ENCODE measurements at places on chromosomes 4 and X.

GRCh38 chr4:155582971-155583437 lies 83.6 kb upstream of the GUCY1A1 start:
- no peak for DNase-seq

GRCh38 chrX:43357741-43358140 lies 298.4 kb upstream of the MAOA start:
- no peak for DNase-seq

DNA sequence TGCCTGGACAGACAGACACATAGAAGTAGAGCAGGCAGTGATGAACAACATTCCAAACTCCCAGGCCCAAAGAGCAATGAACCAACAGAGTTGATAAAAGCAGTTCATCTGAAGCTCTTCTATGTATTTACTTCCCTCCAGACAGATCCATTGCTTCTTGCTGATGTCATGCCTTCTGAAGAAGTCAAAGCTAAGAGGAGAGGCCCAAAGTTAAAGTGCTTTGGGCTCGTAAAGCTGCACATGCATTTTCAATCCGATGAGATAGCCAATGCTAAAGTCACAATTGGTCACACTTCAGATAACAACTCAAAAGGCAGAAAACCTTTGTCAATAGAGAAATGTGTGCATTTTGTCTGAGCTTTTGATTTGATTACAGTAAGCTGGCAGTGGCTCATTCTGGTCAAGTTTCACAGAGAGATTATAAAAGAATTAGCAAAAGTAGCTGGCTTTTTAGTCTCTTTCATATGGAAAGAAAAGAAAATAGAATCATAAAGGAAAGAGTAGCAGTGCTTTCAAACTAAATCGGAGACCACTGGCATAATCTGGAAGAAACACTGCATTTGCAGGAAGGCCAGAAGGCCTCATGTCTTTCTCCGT lies 82.0 kb downstream of the GPC4 start:
- no peak for DNase-seq

GRCh38 chr4:56048383-56048701 lies 99.6 kb downstream of the CEP135 start:
- DNase-seq, result no peak

DNA sequence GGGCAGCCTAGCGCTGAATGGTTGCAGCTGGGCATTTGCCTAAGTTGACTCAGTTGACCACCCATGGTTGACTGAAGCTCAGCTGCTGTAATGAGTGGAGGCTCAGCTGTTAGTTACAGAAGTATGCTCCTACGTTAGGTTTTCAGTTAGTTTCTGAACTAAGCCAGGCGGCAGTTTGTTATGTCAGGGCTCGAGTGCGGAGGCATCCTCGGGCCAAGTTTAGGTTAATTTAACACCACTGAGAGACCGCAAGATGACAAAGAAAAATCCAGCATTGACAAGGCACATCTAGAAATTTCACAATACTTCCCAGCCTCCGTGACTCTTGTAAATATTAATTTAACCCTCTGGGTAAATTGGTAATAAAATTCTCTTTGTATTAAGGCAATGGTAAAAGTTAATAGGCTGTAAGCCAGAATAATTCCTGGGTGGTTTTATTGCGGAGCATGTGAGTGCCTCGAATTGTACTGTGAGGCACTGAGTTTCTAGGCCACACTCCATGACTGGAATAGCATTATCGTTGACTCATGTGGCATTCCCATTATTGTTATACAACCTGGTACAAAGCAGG lies 33.1 kb upstream of the CDKN2AIP start:
- no peak for DNase-seq

GRCh38 chr4:89489338-89489771 lies 181.8 kb upstream of the GPRIN3 start:
- no peak for DNase-seq

- DNase-seq, result no peak
Observed at GRCh38 chr4:111717921-111718320, 427.3 kb upstream of the FAM241A start.

DNA sequence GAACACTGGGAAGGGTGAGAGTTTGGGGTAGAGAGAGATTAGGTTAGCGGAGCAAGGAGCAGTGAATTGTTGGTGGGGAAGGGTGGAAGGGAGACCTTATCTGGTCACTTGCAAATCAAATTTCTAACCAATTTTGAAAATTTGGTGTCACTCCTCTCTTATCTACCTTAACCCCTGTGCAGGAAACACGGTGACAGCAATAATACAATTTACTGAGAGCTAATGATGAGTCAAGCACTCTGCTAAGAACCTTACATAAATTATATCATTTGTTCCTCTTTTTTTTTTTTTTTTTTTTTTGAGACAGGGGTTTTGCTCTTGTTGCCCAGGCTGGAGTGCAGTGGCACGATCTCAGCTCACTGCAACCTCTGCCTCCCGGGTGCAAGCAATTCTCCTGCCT lies 116.4 kb downstream of the C4orf51 start:
- DNase-seq, result no peak

- DNase-seq, result no peak
Observed at GRCh38 chr4:35447474-35447873, 796.8 kb downstream of the ARAP2 start.

DNA sequence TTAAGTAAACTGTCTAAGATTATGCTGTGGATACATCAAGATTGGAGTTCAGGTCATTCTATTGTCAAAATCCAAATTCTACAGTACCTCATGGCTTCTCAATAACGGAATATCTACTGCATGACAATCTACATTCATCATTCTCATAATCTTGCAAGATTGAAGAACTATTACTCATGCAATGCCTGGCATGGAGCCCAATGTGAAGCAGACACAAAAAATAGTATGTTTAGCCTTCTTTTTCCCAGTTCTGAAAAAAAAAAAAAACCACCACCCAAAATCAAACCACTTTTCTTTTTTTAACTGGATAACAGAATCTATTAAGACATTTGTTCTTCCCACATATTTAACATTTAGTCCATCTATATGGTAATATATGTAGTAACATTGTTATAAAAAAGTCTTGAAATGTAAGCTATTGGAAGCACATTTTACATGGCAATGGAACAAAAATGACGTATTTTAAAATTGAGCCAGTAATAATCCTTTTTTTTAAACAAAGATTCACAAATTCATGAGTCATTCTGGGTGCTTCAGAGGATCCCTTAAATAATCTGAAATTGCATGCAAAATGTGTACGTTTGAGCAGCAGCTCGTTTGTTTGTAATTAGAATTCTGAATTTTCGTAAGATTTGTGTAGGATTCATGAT lies 232.2 kb upstream of the FMR1 start:
- DNase-seq, result no peak

GRCh38 chr4:68180849-68181526 lies 51.3 kb upstream of the TMPRSS11F start:
- DNase-seq, result no peak

DNA sequence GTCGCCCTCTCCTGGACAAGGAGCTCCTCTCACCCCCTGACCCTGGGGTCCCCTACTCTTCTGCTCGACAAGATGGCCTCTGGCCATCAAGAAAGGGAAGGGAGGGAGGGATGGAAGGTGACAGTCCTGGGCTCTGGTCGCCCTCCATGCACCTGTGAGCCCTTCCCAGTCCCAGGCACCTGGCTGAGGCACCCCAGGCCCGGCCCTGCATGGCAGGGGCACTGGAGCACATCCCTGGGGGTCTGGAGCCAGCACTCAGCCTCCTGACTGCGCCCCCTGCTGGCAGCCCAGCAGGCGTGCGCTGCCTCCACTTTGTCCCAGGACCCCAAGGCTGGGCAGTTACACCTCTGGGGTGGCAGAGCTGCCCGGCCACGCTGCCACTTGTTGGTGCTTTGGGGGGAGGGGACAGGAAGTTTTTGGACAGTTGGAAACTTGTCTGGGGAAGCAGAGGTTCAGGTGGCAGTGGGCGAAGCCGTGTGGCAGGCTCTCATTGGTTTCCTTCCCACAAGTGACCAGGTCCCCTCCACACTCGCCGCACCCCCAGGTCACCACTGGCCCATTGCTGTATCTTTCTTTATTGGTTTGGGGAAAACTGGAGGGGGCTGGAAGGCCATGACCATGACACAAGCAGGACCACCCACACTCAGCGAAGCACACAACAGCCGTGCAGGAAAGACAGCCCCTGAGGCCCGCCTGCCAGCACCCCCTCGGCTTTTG lies 4.3 kb downstream of the PNCK start:
- peak; percentile 43 for DNase-seq

- peak; percentile 30 for DNase-seq
Observed at GRCh38 chr4:145840162-145840768, 98.4 kb downstream of the ZNF827 start.

GRCh38 chrX:136780241-136780640 lies 491 bp downstream of the ARHGEF6 start:
- DNase-seq, result no peak

DNA sequence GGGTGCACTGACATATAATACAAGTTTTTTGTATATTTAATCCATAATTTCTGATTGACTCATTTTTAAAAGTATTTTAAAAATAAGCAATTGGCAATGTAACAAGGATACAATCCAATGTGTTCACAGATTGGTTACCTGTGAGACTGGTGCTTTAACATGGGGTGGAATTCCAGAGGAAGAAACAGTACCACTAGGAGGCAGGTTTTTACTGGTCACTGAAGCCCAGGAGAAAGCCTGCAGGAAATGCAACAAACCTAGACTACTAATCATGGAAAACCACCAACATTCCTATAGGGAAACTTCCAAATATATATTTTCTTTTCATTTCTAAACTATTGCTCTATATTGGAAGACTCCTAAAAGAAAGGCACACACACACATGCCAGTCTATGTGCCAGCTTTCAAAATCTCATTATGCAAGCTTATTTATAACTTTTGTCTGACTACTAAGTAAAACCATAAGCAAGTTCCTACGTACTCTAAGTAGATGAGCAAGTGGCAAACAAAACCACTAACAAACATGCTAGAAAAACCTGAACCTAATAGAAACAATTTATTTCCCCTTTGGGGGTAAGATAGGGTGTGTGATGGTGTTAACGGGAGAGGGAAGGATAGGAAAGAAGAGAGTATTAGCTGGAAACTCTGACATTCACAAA lies 19.2 kb downstream of the G3BP2 start:
- DNase-seq, result no peak

GRCh38 chr4:80340036-80340435 lies 4.5 kb downstream of the CFAP299 start:
- DNase-seq, result no peak

- no peak for DNase-seq
Observed at GRCh38 chr4:152207378-152207720, 328.5 kb downstream of the FBXW7 start.

DNA sequence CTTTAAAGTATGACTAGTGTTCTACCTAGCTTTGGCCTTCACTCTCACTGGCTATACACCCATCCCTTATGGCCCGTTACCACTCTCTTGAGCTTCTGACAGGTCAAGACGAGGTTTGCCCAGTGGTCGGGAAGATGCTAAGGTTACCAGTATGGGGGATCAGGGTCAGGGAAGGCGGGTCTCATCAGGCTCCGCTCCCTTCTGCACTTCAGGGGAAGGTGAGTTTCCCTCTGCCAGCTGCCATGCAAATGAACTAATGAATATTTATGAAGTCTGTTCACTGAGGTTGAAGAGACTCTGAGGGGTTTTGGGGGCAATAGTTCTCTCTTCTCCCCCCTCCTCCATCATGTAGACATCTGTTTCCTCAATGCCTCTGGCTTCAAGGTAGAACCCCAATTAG lies 6.6 kb downstream of the EFNB1 start:
- no peak for DNase-seq

- DNase-seq, result no peak
Observed at GRCh38 chr4:7420661-7421040, 14.1 kb downstream of the PSAPL1 start.

- no peak for DNase-seq
Observed at GRCh38 chr4:55859711-55860110, 6.3 kb downstream of the EXOC1 start.

- DNase-seq, result peak; percentile 11
Observed at GRCh38 chr4:47031011-47031678, at the start of gene GABRB1. Gene GABRB1 (plus strand): TSS chr4:47031567.

- no peak for DNase-seq
Observed at GRCh38 chr4:40471923-40472322, 136.8 kb downstream of the CHRNA9 start.

- DNase-seq, result no peak
Observed at GRCh38 chr4:119526786-119527550, 101.6 kb downstream of the PDE5A start.

DNA sequence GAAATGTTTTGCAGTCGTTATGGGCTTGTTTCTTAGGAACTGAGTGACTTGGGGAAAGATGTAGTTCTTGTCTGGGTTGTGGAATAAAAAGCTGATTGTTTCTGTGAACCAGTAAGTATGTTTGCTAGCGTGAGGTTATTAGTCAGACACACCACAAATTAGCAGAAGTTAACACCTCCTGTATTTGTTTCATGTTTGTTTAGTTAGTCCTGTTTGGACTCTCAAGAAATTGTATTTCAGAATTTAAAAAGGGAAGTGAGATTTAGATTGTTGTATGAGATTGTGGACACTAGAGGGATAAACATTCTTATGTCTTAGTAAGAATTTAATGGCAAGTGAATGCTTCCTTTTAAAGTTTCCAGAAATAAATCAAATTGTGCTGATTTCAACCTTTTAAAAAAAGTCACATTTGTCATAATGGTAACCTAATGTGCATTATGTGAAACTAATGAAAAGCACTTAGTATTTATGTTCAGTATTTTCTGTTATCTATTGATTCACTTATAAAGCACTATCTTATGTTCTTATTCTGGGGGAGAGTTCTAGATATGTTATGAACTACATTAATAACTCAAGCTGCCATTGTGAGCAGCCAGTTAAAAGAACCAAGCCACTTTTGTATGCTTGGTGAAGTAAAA lies 25.6 kb downstream of the ATP10D start:
- DNase-seq, result no peak

DNA sequence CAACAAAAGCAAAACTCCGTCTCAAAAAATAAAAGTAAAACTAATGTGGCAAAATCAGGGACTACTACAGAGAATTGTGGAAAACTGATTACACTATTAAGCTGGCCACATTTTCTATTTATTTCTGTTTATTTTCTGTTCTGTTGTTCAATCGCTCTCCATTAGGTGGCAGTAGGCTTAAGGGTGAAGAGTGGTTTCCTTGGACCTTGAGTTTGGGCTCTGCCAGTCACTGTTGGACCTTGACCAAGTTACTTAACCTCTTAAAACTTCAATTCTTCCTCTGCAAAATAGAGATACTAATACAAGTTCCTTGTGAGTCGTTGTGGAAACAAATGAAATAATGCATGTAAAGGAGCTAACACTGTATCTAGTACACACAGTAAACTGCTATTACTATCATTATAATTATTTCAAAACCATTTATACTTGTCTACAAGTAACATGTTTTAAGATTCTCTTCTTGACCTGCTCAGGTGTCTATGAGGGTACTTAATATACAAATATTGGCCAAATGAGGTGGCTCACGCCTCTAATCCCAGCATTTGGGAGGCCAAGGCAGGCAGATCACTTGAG lies 15.2 kb downstream of the HSD17B11 start:
- DNase-seq, result no peak

Data from activated CD4-positive, alpha-beta T cell treated with anti-CD3 and anti-CD28 coated beads for 48 hours (primary cell).